ENCODE measurements at places on chromosomes 5 and 9. TPM values are rescaled to one million over a fixed set of nuclear protein-coding genes. Genes with fewer than 3 reads are reported as not detected.

GRCh38 chr5:156395306-156395675 is 68.3 kb downstream of the SGCD start:
- DNase-seq = no peak

- DNase-seq = no peak
Observed at GRCh38 chr5:104048231-104048630, 485.6 kb upstream of the NUDT12 start.

DNA sequence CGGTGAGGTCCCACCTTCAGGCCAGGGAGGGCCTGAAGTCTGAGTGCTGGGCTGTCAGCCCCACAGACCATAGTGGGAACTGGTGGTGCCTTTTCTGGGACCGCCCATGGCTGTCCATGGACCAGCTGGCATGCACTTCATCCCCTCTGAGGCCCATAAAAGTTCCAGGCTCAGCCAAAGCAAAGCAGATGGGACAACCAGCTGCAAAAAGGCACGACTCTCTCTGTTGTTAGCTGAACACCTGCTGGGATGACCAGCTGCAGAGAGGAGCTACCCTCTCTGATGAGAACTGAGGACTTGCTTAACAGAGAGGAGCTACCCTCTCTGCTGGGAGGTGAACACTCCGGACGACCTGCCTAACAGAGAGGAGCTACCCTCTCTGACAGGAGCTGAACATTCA is 844.3 kb upstream of the DMAC1 start:
- DNase-seq = no peak

- DNase-seq = no peak
Observed at GRCh38 chr9:93975262-93975661, 20.1 kb upstream of the BARX1 start.

DNA sequence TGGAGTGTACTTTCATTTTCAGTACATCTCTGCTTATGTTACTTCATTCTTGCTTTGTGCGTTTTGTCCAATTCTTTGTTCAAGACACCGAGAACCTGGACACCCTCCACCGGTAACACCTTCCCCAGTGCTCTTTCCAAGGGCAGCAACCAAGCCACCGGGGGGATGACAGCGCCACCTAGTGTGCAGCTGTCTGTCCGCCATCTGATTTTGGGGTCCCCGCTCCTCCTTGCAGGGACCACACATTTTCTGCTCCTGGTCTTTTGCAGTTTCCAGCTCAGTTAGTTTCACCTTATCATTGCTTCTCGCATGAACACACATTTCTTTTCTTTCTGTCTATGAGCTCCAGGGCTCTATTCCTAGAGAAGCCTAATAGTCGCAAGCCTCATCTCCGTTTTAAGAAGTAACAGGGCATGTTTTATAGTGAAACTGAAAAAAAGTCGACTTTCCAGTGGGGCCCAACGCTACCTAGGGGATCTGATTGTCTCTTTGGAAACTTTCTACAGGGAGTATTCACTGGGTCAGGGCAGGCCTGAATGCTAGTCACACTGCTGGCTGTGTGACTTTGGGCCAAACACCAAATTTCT is 152.1 kb downstream of the FSTL4 start:
- peak; percentile 27 for DNase-seq

GRCh38 chr5:75611311-75612225 is at the start of gene ANKDD1B:
ANKDD1B (plus strand) TSS chr5:75611453; CDS start chr5:75611635, 182 bp downstream.
- DNase-seq = peak; percentile 2

The PCDHA11 gene
- not detected for total RNA-seq

The PGM5 gene
- total RNA-seq = 9.3 TPM

The DHX29 gene
- 18.4 TPM for total RNA-seq

The MAP3K1 gene
- total RNA-seq = 8.8 TPM

The HSPB3 gene
- 6.5 TPM for total RNA-seq
